Central memory CD4-positive, alpha-beta T cell (primary cell): ENCODE measurements at places on chromosomes 5 and 9.

- no peak for DNase-seq
Measured at GRCh38 chr9:130981756-130982137, 27.2 kb upstream of the LAMC3 start.

- no peak for DNase-seq
Measured at GRCh38 chr5:124956471-124957029, 210.1 kb upstream of the ZNF608 start.

DNA sequence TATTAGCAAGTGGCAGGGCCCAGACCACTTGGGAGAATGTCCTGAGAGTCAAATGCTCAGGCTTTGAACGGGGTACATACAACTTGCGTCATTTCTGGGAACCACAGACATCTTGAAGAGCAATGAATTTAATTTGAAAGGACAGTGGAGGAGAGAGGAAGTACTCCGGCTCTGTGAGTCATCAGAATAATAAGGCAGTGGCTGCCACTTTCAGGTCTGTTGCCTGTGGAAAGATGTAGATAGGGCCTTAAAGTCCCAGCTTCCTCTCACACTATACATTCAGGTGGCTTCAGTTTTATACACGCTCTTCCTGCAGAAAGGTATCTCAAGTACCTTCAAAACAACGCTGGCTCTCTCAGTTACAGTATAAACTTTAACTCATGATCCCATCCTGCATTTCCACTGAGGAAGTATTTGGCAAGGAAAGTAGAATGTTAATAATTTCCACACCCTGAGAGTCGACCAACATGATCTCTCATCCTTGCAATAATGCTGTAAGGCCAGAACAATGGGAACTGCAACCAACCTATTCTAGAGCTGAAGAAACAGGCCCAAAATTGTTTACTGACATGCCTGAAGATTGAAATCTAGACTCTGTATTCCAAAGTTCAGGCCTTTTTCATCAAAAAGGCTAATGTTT lies 6.8 kb upstream of the PRUNE2 start:
- DNase-seq, result no peak

GRCh38 chr5:73459366-73459765 lies 10.8 kb upstream of the FOXD1 start:
- no peak for DNase-seq

GRCh38 chr5:32942225-32942989 lies 231.3 kb downstream of the NPR3 start:
- no peak for DNase-seq
